Stimulated activated CD4-positive, alpha-beta T cell treated with anti-CD3 and anti-CD28 coated beads, Interleukin-2, amount 100 ng/mL, for 24 hours (primary cell): ENCODE measurements at places on chromosomes 1 and 21.
A peak's percentile ranks its signal among the peaks of the same experiment; 100 is the strongest.

- DNase-seq, result no peak
Observed at GRCh38 chr1:230326971-230327891, 98.9 kb downstream of the PGBD5 start.

GRCh38 chr1:54227091-54227602 is 27.2 kb downstream of the MRPL37 start:
- no peak for DNase-seq

GRCh38 chr21:36976882-36977651 is 10.6 kb upstream of the HLCS start:
- DNase-seq, result peak; percentile 30

GRCh38 chr1:25771221-25772114 is 28.5 kb upstream of the SELENON start:
- peak; percentile 53 for DNase-seq

GRCh38 chr1:15756143-15757015 is 2.2 kb upstream of the FBLIM1 start:
- no peak for DNase-seq
